ENCODE measurements at places on chromosomes 6 and 20.

- DNase-seq = no peak
These were observed 94.6 kb downstream of the TIAM2 start for GRCh38 chr6:155089746-155090145.

- no peak for DNase-seq
These were observed 218.5 kb downstream of the LY86 start for GRCh38 chr6:6806844-6807518.

DNA sequence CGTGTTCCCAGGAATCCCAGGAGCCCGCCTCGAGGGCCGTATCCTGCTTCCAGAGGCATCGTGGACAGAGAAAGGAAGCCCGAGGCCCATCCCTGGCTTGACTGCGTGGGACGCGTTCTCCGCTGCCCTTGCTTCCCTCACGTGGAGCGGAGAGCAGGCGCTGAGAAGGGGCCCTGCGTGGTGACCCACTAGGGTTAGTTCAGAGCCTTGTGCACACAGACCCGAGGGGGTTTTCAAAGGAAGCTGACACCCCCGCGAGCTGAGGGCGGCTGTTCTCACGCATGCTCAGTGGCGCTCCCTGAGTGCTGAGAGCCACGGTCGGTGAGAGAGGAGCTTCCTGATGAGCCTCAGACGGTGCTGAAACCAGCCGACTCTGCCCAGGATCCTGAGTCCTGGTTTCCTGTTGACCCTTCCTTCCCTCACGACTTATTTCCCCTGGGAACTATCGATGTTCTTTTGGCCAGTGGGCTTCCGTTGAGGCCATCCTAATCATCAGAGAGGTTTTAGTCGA lies 28.9 kb upstream of the CCR6 start:
- DNase-seq = peak; percentile 39

DNA sequence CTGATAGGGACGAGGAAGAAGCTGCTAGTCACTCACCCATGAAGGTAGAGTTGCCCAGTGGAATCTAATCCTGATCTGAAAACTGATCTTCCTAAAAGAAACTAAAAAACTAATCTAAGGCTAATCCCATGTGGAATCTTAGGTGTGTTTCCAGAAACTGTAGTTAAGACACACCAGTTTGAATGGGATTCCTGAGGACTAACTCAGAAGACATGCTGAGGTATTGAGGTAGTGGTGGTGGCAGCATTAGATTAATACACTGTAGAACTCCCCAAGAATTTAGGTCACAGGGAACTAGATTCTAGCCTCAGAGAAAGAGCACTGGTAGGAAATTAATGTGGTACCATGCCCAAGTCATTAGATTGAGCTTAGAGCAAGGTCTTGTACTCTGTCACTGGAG lies 19.6 kb upstream of the AKAP7 start:
- no peak for DNase-seq

DNA sequence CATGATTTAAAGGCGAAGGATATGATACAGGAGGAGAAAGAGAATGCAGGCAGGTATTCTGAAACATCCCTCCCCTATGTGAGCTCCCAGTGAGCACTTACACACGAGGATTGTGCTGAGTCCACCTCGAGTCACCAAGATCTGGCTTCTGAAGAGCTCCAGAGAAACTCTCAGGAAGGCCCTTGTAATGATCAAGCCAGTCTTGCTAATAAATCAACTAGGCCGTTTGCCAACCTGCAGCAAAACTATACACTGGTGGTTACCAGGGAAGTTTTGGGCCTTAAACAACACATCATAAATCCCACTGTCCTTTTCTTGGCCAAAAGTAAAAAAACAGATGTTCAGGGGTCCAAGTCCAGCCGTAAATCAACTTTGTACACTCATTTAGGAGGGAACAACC lies 79.2 kb downstream of the STXBP5 start:
- DNase-seq = no peak

DNA sequence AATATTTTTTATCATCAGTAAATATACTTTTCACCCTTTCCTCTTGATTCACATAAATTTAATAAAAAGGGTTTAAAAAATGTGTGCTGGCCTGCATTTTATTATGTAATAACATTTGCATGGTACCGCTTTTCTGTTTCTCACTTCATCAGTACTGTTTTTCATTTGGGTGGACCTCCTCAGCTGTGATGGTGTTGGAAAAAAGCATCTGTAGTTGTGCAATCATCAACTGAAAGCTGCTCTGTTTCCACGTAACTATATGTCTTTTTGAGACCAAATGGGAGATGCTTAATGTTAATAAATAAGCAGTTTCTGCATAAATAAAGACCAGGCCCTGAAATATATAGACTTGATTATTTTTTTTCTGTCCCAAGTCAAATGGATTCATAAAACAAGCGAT lies 31.6 kb upstream of the CENPW start:
- no peak for DNase-seq

Data from stimulated activated CD4-positive, alpha-beta T cell treated with anti-CD3 and anti-CD28 coated beads, Interleukin-12 subunit alpha, Interleukin-12 subunit beta, amount 100 ng/mL, for 24 hours (primary cell).